ENCODE measurements at places on chromosomes 16 and 17.

DNA sequence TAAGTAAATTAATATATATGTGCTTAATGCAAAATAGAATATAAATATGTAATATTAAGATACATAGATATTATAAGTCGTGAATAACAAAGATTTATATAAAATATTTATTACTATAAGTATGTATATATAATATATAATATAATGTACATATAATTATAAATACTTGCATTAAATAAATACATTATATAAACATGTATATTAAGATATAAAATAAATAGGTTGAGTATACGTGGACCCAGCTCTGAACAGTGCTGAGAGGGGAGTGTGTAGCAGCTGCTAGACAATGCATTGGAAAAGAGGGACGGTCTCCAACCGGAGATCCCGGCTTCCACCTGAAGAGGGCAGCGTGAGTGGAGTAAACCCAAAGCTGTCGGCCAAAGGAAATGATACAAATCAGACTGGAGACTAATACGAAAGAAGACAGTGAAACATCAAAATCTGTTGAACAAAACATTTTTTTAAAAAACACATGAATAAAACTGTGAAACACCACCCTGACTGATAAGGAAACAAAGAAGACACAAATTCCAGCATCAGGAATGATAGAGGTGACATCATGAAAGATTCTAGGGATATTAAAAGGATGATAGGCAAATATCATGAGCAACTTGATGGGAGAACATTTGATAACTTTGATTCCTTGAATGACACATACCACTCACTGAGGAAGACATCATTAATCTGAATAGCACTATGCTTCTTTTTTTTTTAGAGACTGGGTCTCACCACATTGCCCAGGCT, 125.4 kb upstream of the CHMP6 start:
- DNase-seq: no peak

DNA sequence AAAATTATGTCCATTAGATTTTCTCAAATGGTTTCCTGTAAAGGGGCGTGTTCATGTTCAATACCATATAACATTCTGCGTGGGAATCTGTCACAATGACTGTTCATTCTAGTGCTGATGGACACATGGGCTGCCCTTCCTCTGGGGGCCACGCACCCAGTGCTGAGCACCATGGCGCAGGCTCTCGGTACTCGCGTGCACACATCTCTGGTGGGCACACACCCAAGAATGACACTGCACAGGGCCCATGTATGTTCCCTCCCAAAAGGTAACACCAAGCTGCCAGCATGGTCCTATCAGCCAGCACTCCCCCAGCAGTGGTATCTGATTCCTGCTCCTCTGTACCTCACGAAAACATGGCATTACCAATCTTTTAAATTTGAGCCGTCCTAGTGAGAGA, 13.7 kb downstream of the B9D1 start:
- no peak for DNase-seq

DNA sequence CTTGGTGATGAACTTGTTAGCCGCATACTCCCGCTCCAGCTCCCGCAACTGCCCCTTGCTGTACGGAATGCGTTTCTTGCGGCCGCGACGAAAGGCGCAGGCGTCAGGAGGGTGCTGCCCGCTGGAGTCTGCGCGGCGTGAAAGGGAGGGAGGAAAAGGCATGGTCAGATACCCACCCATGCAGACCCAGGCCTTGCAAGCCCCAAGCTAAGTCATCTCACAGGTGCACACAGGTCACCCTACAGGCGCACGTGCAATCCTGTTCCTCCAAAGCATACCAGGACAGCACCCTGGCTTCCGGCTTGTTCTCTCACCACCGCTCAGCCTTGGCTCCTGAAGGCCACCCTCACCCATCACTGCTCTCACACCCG, 1.6 kb downstream of the HOXB13 start:
- DNase-seq: no peak

DNA sequence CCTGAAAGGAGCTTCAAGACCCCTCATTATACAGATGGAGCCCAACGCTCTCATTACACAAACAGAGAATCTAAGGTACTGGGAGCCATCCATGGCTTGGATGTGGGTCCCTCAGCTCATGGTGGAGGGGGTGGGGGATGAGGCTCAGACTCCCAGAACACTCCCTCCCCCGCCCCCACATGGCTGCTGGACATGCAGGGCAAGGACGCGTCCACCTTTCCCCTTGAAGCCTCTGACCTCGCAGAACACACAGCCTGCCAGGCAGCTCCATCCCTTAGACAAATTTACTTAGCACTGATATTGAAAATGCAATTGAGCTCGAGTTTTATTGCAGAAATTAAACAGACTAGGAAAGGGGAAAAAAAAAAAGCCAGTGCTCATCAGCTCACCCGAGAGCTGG, 203.9 kb downstream of the ZNF423 start:
- no peak for DNase-seq

- DNase-seq: no peak
Measured at GRCh38 chr17:17525311-17525710, 29.1 kb upstream of the RASD1 start.

DNA sequence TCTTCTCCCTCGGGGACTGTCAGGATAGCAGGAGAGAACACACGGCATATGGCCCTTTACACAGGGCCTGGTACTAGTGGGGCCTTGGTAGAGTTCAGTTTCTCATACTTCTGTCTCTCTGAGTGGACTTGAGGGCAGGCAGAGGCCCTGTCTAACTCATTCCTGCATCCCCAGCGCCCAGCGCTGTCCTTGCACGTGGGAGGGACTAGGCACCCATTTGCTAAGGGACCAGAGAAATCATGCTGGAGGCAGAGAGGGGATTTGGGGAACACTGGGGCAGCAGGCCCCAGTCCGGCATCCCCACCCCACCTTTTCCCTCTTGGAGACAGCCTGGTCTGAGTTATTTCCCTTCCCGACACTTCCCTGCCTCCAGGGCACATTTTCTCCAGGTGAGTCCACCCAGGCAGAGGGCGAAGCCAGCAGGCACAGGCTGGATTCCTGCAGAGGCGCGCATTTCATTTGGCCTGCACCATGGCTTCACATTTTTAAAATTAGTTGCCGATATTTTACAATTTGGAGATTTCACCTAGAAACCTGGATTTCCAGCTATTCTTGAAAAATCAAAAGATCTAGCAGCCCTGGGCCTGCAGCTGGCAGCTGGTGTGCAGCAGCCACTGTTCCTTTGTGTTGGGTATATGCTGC, 9.7 kb upstream of the NKD1 start:
- DNase-seq: no peak

GRCh38 chr16:15808071-15808470, 48.8 kb downstream of the MYH11 start:
- DNase-seq: no peak

- no peak for DNase-seq
Measured at GRCh38 chr16:82675300-82675699, 48.5 kb downstream of the CDH13 start.

GRCh38 chr17:77748436-77748835, 210.1 kb upstream of the TNRC6C start:
- DNase-seq: no peak

DNA sequence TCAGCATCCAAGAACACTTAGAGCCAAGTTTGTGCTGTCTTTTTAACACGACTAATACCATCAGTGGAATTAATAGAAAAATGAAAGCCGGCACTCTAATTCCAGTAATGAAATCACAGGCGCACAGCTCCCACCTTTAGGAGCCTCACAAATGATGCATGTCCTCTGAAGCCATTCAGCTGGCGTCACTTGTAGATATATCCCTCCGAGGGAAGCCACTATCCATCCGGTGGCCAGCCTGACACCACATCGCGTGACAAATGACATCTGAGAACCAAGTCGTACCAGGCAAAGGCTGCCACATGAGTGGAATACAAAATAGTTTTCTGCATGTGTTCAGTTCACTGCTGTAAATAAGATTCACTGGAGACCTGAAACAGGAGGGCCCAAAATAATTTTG, 205.6 kb downstream of the GRIN2A start:
- DNase-seq: no peak

DNA sequence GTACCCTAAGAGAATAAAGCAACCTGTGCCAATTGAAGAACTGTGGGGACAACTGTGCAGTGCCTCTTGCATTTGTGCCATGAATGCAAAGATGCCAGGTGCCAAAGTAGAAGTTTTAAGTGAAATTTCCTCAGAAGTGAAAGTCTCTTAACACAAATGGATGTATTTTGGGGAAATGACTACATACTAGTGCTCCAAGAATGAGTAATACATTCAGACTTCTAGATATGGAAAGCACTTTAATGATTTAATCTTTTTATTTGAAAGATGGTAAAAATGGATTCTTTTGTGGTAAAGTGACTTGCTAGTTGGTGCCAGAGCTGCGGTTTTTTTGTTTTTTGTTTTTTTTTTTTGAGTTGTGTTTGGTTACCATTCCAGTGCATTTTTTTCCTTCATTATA, 15.0 kb downstream of the UTP18 start:
- no peak for DNase-seq

DNA sequence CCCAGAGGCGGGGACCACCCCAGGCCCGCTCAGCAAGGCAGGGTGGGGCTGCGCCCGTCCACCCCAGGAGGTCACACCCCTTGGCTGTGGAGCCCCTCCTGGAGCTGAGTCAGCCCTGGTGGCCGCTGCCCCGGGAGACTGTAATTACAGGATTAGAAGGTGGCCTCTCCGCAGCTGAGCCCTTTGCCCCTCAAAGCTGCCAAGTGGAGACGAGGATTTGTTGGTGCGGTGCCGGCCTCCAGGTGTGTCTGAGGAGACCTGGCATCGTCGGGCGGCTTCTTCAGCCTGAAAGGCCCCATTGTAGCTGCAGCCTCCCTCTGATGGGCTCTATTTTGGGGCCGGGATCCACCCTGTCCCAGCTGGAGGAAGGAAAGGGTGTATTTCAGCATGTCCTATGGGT, 22.7 kb upstream of the SPNS2 start:
- no peak for DNase-seq

DNA sequence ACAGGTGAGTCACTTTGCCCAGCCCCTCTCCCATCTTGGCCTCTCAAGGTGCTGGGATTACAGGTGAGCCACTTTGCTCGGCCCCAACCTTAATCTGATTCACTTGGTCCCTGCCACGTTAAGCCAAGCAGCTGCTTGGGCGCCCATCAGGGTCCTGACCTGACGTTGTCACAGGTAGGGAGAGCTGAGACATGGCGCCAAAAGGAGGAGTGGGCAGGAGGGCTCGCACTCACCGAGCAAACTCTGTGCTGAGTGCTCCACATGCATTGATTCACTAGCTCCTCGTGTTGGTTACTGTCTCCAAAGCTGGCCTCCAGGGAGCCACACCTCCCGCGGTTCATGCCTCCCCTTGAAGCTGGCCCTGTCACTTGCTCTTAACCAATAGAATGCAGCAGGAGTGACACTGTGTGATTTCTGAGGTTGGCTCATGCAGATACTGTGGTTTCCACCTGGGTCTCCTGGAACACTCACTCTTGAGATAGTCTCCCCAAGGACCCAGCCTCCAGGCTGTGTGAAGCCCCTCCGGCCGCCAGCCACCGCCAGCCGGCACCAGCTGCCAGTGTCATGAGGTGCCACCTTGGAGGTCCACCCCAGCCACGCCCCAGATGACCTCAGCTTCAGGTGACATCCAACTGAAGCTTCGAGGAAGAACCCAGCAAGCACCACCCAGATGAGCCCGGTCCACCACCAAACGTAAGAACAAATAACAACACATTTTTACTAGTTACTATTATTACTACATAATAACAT, 223.0 kb downstream of the GSG1L start:
- no peak for DNase-seq

DNA sequence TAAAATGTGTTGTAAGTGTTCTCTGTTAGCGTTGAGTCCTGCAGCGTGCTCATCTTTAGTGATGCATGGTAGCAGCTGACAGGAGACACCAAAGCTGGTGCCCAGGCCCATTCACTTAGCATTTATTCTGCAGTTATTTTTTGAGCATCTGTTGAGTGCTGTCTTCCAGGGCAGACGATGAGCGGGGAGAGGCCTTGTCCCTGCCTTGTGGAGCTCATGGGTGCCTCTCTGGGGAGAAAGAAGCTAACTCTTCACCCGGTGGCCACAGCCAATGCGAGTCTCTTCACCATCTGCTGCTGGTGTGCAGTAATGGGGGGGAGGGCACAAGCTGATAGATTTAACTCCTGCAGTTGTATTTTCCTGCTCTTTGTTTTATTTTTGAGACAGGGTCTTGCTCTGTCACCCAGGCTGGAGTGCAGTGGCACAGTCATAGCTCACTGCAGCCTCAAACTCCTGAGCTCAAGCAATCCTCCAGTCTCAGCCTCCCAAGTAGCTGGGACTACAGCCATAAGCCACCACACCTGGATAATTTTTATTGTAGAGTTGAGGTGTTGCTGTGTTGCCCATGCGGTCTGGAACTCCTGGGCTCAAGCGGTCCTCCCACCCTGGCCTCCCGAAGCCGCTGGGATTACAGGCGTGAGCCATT, 30.5 kb downstream of the GPT2 start:
- DNase-seq: no peak

DNA sequence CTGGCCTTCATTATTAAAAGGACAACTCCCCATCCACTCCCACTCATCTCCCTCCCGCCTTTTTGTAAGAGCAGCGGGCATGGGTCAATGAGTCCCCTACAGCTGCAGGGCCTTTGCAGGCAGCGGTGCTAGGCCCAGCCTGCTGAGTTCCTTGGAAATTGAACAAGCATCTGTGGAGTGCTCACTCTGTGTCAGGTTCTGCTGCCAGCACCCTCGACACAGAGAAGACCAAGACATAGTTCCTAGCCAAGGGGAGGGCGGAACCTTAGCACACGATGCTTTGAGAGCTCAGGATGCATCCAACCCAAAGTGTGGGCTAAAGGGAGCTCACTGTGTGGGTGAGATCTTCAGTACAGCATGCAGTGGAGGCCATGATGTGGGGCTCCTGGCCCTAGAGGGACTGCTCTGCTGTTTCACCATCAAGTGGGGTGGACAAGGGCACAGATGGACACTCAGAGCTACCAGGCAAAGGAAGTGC, 27.6 kb downstream of the RMI2 start:
- DNase-seq: no peak

- no peak for DNase-seq
Measured at GRCh38 chr16:85451641-85452363, 161.3 kb upstream of the GSE1 start.

GRCh38 chr17:17081304-17081940, 39.2 kb downstream of the MPRIP start:
- no peak for DNase-seq

- DNase-seq: no peak
Measured at GRCh38 chr16:80047842-80048241, 447.3 kb upstream of the MAF start.

DNA sequence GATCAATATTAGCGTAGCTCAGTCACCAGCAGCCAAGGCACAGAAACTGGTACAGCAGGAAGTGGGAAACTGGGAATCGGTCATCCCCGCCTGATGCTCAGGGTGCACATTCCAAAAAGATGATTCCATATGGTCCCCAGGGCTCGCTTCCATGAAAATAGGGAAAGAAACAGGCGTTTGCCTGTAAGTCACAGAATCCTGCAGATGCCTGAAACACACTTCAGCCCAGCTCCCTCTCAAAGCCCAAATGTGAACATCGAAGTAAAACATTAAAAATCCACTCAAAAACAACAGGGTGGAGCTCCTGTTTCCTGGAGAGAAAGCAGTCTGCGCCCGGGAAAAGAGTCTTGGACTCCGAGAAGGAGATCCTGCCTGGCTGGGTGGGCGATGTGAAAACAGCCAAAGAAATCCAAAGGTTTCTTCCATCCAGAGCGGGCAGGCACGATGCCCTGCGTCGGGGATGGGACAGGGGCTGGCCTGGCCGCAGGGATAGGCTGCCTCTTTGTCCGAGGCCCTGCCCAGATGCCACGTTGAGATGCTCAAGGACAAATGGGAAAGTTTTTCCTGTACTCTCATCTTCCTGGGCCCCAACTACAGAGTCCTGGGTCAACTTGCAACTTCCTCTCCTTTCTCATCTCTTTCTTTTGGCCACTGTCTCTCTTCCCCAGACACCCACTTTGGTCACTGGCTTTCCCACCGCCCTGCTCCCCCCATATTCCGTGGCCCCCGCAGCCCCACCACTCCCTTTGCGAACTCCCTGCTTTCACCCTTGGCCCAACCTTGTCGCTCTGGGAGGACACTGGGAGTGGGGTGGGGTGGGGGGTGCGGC, 743 bp downstream of the WIPI1 start:
- no peak for DNase-seq
